ENCODE measurements at places on chromosomes 4 and X.

DNA sequence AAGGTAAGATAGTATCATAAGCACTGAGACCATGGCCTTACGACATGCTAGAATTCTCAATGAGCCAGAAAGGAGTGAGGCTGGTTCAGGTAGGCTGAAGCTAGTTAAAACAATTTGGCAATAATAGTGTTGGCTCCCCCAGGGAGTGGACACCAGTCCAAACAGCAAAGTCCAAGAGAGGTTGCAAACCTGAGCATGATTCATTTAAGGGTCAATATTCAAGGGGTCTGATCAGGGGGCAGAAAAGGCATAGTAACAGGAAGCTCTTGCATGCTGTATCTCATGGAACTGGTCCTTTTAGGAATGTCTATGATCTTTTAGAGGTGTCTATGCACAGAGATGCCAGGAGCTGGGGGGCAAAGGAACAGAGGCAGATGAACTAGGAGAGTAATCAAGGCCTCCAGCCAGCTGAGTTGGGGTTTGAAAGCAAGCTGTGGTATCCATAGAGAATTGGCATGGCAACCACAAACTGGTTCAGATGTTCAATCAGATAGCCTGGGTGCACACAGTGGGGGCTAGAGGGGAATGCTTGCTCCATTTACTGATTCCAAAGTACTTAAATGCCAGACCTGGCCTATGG lies 5.1 kb downstream of the GJB1 start:
- no peak for DNase-seq

- DNase-seq: no peak
Measured at GRCh38 chr4:155415662-155416061, 38.9 kb upstream of the MAP9 start.

DNA sequence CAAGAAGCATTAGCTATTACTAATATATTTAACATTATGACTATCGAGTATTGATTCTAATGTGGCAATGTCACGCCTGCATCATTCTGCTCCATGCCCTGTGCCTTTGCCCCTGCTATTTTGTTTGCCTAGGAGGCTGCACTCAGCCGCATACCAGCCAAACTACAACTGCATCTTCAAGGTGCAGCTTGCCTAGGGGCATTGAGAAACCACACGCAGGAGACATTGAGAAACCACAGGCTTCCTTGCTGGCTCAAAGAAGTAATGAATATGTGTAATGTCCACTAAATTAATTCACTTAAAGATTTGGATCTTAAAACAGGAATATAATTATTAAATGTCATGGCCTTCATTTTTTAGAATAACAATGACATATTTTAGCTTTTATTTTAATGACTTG lies 683.6 kb upstream of the TENM3 start:
- no peak for DNase-seq

- no peak for DNase-seq
Measured at GRCh38 chr4:142493255-142494110, 352.6 kb downstream of the INPP4B start.

DNA sequence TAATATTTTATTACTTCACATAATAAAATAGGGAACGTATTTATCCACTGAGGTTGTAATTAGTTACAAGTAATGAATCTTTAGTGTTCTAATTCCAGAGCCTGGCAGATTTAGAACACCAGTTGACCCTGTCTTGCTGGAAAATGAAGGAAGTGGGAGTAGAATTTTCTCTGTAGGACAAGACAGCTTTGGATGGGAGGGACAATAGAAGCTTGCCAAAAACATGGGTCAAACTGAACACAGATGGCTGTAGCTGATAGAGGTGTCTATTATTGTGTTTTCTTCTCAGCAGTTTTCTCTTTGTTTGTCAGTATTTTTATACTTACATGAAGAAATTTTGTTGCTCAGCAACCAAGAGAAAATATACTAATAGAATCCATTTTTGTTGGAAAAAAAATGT lies 20.2 kb downstream of the FAT4 start:
- DNase-seq: no peak

DNA sequence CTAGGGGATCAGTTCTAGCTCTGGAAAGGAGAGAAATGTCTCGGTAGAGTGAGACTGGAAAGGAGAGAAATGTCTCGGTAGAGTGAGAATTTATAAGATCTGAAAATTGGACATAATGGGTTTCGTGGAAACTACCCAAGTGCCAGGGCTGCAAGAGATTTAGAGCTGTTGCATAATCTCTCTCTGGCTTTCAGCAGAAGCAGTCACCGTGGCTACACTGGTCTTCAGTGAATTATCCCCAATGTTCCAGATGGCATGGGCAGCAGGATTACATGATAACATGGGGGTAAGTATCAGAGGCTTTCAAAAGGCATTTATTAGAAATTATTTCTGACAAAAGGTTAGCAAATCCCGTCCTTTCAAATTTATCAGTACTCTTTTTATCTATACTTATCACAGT lies 435.5 kb downstream of the NKX6-1 start:
- DNase-seq: no peak

DNA sequence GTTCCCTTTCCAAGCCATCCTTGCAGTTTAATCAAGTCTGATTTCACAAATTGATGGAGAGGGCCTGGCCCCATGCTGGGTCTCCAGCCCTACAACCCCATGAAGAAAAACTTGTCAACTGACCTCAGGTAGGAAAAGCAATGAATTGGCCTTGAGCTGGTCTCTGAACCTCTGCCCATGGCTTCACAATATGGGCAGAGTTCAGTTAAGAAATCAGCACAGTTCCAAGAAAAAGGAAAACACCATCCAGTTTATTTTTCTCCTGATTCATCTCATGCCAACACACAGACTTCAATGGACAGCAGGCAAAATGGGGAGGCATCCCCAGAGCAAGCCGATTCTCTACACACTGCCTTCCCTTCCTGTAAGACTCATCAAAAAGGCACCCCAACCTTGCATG lies 3.3 kb downstream of the RIPPLY1 start:
- no peak for DNase-seq

DNA sequence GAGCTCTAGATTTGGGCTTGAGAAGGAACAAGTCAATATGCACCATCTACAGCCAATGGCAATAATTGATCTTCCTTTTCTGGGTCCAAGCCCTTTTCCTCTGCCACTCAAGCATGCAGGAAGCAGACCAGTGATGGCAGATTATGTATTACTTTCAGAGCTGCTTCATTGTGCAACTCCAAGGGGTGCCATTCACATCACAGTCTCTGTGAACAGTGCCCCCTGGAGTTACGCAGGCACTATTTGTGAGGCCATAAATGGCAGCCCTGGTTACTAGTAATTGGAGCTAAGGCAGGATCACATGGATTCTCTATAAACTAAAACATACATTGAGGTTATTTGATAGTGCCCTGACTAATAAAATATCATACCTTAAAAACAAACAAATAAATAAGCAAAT lies 313.4 kb upstream of the SLC7A11 start:
- no peak for DNase-seq

GRCh38 chr4:1983846-1984405 lies 24.8 kb downstream of the NELFA start:
- no peak for DNase-seq

- no peak for DNase-seq
Measured at GRCh38 chr4:149988087-149988410, 90.2 kb upstream of the DCLK2 start.

DNA sequence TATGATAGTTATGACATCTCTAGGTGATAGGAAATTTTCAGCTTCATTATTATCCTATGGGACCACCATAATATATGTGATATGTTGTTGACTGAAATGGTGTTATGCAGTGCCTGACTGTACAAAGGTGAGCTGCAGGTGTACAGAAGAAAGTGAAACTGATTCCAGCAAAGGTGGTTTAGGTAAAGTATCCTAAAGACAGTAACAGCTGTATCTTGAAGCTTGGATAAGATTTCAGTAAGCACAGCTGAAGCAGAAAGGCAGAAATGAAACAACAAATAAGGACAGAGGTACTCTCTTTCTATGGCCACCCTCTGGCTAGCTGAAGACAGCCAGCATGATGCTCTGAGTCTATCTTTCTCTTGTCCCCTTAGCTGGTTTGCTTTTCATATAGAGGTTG lies 30.0 kb upstream of the PGK1 start:
- DNase-seq: no peak

DNA sequence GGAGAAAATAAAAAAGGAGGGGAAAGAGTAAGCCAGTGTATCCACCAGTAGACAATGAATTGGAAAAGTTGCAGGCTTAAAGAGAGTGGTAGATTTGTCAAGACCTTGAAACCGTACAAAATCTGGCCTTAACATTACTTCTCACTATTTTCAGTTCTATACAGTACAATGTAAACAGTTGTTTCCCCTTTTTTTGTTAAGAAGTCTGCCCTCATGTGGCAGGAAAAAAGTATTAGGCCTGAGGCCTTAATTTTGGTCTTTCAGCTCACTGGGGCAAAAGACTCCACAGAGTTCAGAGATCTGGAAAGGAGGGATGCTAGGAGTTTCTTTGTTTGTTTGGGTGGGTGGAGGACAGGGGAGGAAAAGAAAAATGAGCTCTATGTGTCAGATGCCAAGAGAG lies 92.8 kb upstream of the CCDC160 start:
- no peak for DNase-seq

- no peak for DNase-seq
Measured at GRCh38 chr4:6134612-6135220, 65.6 kb downstream of the JAKMIP1 start.

GRCh38 chr4:176675810-176676209 lies 116.9 kb downstream of the VEGFC start:
- no peak for DNase-seq

- DNase-seq: peak; percentile 18
Measured at GRCh38 chr4:67198727-67199126, 346.6 kb downstream of the CENPC start.

DNA sequence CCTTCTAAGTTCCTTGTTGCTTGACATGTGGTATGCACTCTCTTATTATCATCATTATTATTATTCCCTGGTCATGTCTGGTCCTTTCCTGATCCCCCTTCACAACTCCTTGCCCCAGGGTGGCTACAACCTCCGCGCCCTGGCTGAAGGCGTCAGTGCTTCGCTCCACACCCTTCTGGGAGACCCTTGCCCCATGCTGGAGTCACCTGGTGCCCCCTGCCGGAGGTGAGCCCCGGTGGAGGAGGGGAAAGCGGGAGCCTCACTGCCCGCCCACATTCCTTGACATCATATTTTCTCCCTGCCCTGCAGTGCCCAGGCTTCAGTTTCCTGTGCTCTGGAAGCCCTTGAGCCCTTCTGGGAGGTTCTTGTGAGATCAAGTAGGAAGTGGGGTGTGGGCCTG lies 11.0 kb upstream of the ERAS start:
- no peak for DNase-seq

DNA sequence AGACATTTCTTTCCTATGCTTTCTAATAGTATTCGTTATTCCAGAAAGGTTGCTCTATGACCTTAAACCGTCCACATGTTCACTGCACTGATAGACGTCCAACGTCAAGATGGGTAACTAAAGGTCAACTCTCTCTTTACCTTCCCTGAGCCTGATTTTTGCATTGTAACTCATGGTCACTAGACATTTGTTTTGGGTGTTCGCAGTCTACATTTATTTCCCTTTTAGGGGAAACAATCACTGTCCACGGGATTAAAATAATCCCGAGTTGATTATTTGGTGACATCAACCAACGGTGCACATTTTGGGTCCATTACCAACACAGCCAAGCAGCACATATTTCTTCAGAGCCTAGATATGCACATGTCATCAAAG lies 540 bp upstream of the HADH start:
- no peak for DNase-seq

DNA sequence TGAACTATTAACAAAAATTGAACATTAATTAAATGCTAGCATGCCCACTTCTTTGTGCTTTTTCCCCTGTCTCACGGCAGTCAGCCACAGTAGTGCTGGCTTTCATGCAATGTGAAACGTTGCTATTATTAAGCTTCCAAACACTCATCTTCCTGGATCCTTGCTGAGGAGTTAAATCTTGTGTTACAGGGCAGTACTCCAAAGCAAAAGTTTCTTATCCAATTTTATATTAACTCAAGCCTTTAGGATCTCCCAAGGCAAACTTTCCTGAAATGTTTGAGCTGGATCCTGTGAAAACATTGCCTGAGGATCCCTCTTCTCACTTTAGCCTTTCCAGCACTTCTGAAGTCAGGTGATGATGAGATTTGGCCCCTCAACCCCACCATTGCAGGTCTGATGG lies 1454.8 kb downstream of the FSTL5 start:
- no peak for DNase-seq

DNA sequence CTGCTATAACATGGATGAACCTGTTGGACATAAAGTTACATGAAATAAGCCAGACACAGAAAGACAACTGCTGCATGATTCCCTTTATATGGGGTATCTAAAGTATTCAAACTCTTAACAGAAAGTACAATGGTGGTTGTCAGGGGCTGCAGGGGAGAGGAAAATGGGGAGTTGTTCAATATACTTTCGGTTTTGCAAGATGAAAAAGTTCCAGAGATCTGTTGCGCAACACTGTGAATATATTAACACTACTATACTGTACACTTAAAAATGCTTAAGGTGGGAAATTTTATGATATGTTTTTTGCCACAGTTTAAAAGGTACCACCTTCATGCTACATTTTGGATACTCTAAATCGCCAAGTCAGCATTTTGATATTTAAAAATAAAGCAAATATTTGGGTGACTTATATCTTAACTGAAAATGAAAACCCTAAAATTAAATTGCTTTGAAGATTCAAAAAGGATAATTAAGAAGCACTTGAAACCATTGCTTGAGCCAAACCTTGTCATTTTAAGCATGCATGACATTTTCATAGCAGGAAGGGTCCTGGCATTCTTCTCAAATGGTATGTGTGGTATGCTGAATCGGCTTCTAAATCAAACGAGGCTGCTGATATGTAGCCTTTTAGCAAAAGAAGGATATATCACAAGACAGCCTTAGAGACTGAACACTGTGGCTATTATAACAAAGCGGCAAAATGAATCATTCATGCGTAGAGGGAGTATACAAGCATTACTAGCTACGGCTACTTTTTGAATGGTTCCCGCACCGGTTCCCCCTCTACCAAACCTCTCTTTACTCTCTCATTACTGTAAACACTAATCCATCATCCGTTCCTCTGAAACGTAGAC lies 607.1 kb upstream of the DIPK2B start:
- DNase-seq: no peak

DNA sequence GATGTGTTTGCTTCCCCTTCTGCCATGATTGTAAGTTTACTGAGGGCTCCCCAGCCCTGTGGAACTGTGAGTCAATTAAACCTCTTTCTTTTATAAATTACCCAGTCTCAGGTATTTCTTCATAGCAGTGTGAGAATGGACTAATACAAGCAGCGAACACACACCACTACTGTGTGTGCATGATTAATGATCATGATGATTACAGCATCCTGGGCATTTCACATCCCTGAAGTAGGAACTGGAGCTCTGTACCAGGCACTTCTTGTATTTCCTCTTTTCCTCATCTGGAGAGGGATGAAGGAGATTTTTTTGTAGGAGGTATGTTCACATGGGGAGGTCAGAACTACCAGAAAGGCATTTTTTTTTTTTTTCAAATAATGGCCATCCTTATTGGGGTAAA lies 60.8 kb downstream of the PPM1K start:
- no peak for DNase-seq

- DNase-seq: no peak
Measured at GRCh38 chr4:125951261-125951887, 636.6 kb downstream of the FAT4 start.

DNA sequence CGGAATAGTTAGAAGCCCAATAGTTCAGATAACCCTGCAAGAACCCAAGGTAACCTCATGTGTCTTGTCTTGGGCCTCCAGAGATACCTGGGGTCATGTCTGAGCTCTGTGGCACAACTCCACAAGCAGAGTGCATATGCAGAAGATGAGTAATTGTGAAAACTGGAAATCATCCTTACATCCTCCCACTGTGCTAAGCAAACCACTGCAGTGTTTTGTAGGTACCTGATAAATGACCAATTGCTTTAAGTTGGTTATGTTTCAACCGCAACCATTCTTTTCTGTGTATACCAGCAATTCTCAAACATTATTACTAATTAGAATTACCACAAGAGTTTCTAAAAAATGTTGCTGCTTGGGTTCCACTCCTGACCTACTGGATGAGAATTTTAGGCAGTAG lies 73.2 kb downstream of the CBLL2 start:
- DNase-seq: no peak
